Activated CD8-positive, alpha-beta memory T cell treated with anti-CD3 and anti-CD28 coated beads, Interleukin-2, amount 50 U/mL, for 4 hours (primary cell): ENCODE measurements at places on chromosomes 1 and 21.

GRCh38 chr1:230793463-230793745 is 46.2 kb downstream of the CAPN9 start:
- DNase-seq, result no peak

DNA sequence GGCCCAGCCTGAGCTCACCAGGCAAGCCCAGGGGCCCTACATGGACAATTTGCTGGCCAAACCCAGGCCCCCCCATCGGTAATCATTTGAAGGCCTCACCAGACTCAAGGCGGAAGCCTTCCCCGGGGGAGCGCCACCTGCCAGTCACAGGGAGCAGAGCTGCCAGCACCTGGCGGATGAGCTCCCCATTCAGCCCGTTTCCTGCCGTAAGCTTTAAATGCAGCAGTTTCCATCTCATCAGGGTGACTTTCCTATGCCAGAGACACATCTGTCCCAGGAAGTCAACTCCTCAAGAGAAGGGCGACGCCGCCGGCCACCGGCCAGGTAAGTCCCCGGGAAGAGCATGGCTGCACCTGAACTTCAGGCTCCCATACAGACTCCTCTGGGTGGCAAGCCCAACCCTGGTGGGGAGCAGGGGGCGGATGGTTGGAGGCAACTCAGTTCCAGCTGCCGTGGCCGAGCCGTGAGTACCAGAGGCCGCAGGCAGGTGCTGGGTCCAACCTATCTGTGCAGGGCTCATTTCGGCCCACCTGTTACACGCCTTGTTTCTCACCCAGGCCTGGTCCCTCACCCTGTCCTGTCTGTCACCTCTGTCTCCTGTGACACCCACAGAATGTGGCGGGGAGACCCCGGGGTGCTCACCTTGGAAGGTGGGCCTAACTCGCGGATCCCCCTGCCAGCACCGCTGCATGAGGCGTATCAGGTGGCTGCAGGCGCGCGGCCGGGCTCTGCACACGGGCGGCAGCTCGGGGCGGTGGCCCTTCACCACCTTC is 20.7 kb downstream of the RIPK4 start:
- DNase-seq, result no peak

- DNase-seq, result peak; percentile 39
These were observed 100.4 kb downstream of the GALNT2 start for GRCh38 chr1:230167419-230167852.

DNA sequence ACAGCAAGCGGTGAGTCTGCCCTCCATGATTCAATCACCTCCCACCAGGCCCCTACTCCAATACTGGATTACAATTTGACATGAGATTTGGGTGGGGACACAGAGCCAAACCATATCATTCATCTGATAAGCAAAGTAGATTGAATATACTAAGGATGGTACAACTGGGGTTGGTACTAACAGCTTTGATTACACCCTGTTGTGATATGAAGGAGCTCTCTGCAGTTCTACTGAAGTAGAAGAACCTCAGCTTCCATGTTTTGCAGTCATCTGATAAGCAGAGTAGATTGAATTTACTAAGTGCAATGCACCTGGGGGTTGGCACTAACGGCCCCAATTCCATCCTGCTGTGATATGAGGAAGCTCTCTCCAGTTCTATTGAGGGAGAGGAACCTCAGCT is 31.1 kb downstream of the RWDD3 start:
- no peak for DNase-seq

GRCh38 chr1:155070721-155071569 is 7.4 kb downstream of the EFNA4 start:
- peak; percentile 70 for DNase-seq

- DNase-seq, result no peak
These were observed 171.7 kb downstream of the BACH1 start for GRCh38 chr21:29470397-29470796.

DNA sequence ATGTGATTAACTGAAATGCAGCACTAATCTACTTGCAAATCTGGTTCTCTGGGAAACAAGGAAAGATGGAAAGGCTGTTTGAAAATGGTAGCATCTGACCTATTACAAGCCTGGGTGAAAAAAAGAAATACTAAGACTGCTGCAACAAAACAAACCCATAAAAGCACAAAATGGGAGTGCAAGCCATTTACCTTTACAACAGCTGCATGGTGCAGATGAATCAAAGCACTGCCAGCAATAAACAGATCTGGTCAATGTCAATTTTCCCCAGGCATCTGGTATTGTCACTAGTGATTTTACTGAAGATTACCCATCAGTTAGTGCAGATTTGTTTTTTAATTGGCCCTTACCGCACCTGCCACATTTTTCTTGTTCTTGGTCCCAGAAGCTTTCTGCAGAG is 1341.7 kb downstream of the PLA2G4A start:
- no peak for DNase-seq

DNA sequence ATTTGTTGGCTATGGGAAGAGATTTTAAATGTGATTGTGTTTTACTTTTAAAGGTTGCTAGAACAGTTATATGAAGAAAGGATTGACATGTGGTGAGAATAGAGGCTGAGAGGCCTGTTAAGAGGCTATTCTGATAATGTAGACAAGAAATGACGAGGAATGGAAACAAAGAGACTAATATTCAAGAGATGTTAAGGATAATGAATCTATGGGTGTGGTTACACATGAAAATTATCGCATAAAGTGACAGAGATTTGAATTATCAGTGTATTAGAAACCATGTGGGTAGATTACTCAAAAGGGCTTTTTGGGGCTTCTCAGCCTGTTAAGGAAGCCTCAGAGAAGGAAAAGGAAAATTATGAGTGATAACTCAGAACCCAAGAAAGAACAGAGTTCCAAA is 120.4 kb downstream of the MACF1 start:
- DNase-seq, result no peak
